Stimulated activated CD4-positive, alpha-beta T cell treated with anti-CD3 and anti-CD28 coated beads, Interleukin-12 subunit alpha, Interleukin-12 subunit beta, amount 100 ng/mL, for 24 hours (primary cell): ENCODE measurements at places on chromosomes 5 and 9.

DNA sequence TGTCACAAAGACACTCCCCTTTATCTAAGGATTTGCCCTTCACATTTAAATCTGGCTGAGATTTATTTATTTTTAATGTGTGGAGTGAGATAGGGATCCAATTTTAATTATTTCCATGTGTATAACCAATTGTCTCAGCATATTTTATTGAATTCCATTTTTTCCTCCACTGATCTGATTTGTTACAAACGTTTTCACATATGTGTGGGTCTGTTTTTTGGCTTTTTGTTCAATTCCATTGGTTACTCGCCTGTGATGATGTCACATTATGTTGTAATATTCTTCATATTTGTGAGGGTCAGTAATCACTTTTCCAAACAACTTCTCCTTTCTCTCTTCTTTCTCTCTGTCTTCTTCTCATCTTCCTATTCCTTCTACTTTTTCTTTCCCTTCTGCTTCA is 278.3 kb upstream of the RFX3 start:
- no peak for DNase-seq

DNA sequence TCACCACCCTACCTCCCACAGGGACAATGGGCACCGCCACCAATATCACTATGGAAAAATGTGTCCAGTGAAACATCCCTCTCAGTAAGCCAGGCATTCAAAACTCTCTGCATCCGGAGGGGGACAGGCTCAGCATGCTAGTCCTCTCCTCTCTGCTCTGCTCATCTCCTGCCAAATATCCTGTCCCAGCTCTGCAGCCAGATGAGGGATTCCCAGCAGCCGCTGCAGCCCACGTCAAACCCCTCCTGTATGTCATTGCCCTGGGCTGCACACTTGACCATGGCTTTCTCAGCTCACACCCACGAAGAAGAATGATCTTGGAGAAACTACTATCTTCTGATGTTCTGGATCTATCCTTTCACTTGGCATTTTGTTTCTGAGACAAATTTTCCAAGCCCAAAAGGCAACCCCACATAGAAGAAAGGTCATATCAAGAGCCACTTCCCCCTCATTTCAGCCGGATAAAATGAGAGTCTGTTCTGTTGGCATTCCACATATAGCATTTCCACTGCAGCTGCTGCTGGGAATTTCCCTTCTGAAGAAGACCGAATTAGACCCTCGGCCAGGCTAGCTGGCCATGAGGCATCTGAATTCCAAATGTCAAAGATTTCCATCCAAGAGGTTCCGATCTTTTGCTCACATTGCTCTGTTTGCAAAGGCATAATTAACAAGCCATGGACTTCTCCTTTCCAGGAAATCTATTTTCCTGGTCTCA is 338.0 kb downstream of the ACTL7B start:
- DNase-seq: no peak

DNA sequence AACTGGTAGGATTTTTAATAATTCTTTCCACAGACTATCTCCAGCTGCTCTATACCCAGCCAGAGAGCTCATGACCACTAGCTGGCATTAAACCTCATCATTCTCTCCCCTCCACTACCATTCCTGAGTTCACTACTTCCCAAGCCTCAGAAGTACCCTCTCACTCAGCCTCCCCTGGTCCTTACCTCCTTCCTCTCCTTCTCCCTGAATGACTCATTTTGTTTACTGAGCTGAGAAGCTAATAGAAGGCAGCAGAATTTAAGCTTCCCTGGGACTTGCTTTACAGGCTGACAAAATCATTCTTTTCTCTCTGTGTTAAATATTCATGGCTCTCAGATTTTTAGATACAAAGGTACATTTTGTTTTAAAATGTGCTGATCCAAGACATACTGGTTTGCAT is 305.4 kb downstream of the TLR4 start:
- DNase-seq: no peak

DNA sequence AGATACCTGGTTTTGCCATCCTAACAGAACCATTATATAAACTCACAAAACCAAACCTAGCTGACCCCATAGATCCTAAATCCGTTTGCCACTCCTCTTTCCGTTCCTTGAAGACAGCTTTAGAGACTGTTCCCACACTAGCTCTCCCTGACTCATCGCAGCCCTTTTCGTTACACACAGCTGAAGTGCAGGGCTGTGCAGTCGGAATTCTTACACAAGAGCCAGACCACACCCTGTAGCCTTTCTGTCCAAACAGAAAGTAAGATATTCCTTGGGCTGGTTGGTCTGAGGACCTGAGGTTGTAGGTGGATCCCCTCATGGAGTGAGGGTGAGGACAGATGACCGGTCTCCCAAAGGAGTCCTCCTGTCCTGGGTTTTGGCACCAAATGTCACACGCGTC is 56.7 kb upstream of the NAA35 start:
- no peak for DNase-seq

- DNase-seq: no peak
Measured at GRCh38 chr9:129270903-129271431, 92.9 kb upstream of the IER5L start.

DNA sequence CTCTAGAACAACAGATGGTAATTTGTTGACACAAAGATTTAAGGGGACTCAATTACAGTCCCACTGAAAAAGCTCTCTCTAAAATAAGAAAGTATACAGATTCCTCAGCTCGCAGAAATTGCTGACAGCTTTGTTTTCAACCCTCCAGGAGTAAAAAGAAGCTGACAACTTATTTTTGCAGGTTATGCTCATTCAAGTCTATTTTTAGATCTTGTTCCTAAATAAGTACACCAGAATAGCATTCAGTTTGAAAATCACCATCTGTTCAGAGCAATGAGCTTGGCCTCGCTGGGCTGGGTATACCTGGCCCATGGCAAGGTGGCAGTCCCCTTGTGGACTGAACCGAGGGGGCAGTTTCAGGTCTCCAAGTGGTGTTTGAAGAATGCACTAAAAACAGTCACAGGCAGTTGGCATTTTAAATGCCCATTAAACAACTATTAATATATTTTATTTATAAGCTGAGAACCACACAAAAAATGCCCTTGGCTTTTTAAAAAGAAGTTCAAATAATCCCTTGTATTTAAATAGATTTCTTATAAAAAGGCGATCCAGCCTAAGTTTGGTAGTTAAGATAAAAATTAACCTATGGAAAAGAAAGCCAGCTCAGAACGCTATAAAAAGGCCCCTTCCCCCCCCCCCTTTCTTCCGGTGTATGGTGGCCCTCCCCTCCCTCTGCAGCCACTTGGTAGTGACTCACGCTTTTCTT is 169.2 kb downstream of the AUH start:
- DNase-seq: no peak

- DNase-seq: no peak
Measured at GRCh38 chr9:134344800-134345310, 18.6 kb downstream of the RXRA start.

DNA sequence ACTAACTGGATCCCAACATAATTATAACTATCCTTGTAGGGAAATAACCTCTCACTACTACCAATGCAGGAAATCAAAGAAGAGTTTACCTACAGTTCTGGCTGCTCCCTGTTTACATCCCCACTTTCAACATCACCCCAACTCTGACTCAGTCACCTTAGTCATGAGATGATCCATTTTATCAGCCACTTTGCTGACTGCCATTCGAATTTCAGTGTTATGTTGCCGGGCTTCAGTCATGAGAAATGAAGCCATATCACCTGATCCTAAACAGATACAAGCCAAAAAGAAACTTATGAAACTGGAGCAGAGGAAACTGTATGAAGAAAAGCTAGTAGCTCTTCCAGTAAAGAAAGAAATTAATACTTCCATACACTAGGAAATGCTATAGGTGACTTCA is 33.7 kb downstream of the SLC31A2 start:
- no peak for DNase-seq

DNA sequence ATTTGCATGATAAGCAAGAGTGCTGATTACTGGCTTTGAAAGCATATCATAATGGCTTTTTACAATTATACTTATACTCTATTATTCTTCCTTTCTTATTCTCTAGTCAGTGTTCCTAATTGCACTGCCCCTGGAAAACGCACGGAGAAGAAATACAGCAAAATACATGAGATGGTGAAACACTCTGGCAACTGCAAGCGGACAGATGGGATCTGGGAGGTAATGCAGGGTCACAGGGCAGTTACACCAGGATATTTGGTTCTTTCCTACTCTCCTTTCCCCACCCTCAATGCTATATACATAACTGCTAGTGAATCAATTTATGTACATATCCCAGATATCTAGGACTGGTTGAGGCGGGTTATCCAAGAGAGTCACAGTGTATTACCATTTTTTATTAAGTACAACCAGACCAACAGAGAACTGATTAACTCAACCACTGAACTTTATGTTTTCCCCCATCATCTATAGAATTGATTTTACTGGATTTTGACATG is 423.7 kb downstream of the ZSWIM6 start:
- no peak for DNase-seq

- no peak for DNase-seq
Measured at GRCh38 chr5:150166650-150167511, at the start of gene CDX1. CDX1 (plus strand) TSS chr5:150166778; CDS start chr5:150166877, 99 bp downstream.

DNA sequence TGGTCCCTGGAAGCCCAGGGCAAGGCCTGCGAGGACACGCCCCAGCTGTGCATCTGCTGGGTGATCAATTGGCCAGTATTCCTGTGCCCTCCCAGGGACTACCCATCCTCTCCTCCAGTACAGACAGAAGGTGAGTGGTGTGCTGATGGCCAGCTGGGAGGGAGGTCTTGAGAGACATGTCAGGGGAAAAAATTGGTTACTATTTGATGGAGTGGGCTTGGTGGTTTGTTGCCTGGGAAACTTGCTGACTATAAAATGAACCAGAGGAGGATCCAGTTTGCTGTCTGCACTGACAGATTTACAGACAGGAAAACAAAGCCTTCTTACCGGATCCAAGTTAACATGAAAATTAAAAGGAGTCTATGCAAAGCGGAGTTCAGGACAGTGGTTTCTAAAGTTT is 40.3 kb downstream of the MAP1B start:
- DNase-seq: no peak

GRCh38 chr9:86035827-86036440 is 63.4 kb downstream of the GOLM1 start:
- no peak for DNase-seq

DNA sequence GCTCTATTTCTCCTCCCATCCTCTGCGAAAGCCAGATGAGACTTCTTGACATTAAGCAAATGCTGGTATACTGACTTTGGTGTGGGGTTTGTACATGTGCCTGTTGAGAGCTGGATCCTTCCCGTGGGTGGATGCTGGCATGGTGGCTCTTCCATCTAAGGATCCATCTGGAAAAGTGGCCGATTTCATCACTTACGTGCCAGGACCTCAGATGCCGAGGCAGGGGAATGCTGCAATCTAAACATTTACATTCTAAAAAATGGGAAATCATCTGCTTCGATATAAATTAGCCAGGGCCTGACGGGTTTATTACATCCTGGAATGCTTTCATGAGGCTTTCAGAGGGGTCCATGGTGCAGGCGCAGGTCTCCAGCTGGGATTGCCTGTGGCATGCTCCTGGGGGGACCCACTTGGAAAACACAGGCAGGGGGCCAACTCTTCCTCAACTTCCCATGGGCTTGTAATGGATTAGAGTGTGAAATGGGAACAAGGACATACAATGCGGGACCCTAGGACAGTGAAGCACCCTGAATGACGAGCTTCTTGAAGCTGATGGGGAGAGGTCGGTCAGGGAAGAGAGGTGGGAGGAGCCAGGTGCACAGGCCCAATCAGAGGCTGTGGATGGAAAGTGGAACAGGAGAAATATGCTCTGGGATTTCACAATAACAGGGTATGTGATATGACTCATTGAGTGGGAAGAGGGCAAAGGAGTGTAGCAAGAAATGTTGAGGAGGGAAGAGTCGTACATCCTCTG is 105.5 kb upstream of the PITX1 start:
- no peak for DNase-seq

- no peak for DNase-seq
Measured at GRCh38 chr5:80318212-80318611, 1.6 kb upstream of the SPZ1 start.

DNA sequence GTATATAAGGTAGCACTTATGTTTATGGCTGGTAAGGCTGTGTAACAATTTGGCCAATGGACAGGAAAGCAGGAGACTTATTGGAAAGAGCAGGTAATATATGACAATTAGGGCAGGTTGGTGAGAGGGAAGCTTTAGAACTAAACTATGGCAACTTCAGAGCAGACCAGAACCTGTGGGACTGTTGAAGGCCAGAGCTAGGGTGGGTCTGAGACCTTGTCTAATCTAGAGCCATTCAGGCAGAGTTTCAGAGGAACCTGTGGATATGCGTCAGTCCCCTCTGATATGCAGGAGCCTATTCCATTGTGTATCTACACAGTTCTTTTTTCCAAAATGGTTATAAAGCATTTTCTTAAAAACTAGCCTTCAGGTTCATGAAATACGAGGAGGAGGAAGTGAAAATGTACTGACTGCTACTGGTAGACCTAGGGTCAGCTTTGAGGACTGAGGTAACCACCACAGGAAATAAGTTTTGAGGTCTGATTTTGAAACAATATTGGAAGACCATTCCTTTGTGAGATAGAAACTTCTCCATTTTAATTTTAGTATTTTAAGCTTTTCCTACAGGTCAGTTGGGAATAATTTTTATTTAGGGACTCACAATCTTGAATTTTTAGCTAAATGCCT is 37.6 kb downstream of the ELL2 start:
- no peak for DNase-seq

- DNase-seq: no peak
Measured at GRCh38 chr5:176887252-176887849, 11.8 kb downstream of the HK3 start.

GRCh38 chr5:37248421-37248969 is 681 bp downstream of the CPLANE1 start:
- DNase-seq: no peak

- no peak for DNase-seq
Measured at GRCh38 chr5:22596404-22596970, 256.7 kb downstream of the CDH12 start.

DNA sequence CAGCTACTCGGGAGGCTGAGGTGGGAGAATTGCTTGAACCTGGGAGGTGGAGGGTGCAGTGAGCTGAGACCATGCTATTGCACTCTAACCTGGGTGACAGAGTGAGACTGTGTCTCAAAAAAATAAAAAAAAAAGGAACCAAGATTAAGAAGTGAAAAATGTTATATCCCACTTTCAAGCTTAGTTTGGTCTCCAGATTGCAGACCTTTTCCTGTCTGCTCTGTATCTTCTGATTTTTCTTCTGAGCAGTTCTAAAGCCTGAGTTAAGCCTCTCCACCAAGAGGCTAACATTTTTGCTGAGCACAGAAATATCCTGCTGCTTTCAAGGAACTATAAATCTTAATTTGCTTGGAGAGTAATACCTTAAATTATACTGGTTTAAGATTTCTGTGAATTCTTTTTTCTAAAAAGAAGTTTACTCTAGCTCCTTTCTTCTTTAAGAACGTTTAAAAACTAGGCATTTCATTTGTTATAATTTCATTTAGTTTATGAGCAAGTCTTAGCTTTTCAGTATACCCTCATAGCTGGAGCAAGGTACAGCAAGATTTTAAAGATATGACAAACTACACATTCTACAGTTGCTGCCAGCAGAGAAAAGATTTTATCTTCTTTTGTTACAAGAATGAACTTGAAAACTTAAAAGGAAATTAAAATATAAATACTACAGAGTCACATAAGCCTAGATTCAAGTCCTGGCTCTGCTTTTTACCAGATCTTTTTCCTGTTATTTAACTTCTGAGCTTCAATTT is 55.0 kb downstream of the GARNL3 start:
- DNase-seq: no peak

- DNase-seq: no peak
Measured at GRCh38 chr9:81634915-81635516, 54.3 kb downstream of the TLE1 start.
